Lower leg skin (tissue), 4 donors: ENCODE measurements at places on chromosomes 16 and 17.

DNA sequence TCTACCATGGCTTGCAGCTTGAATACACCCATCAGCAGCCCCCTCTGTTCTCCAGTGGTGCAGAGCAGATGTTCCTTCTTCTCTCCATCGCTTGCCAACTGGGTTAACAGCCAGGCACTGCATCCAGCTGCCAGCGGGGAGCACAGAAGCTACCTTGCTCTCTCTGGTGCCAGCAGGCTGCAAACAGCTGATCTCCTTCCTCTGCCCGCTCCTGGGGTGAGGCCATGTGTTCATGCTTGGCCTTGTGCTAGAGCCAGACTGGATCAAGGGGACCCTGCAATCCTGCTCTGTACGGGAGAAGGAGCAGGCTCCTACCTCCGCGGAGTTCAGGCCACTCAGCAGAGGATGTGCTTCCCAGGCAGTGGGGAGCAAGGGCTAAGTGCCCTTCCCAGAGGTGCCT lies 24.1 kb upstream of the ENGASE start:
- no peak for DNase-seq

GRCh38 chr16:49967012-49967559 lies 57.9 kb upstream of the CNEP1R1 start:
- DNase-seq, result no peak

DNA sequence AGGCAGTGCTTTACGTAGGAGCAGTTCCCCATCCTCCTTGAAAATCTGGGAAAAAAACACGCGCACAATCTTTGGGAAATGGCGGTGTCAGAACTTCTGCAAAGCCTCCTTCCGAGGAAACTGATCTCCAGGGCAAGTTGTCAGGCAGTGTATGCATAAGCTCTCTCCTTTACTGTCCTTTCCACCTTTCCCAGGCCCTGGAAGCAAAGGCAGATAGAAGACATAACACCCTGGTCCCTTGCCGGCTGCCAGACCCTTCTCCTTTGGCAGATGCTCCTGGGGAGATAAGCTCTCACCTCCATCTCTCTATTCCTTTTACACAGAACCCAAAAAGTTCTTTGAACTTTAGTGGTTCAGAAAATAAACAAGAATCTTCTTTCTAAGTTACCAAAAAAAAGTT lies 12.4 kb downstream of the TOB1 start:
- DNase-seq, result no peak

DNA sequence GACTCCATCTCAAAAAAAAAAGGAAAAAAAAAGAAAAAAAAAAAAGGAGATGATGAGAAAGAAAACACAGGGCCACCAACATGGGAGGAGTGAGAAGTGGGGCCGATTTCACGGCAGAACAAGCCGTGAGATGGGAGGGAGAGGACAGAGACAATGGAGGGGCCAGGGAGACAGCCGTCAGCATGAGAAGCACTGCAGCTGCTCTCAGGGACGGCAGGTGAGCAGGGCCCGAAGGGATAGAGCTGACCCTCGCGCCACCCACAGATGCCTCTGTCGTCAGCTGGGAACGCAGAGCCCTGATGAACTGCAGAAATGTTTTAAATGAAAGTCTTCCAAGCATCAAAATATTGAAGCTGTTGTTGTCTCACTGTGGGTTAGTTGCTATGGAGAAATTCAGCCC lies 20.3 kb downstream of the PITPNM3 start:
- no peak for DNase-seq

GRCh38 chr16:66560107-66560506 lies 6.1 kb upstream of the CMTM1 start:
- DNase-seq, result no peak

- DNase-seq, result no peak
Observed at GRCh38 chr16:75317101-75317522, 65.7 kb upstream of the BCAR1 start.

- DNase-seq, result no peak
Observed at GRCh38 chr16:65648101-65648500, 526.2 kb upstream of the CDH11 start.

- DNase-seq, result no peak
Observed at GRCh38 chr17:80879723-80880647, 111.7 kb upstream of the CHMP6 start.

- no peak for DNase-seq
Observed at GRCh38 chr17:27378482-27379175, 77.6 kb upstream of the KSR1 start.

- DNase-seq, result peak; percentile 36
Observed at GRCh38 chr16:23072084-23072599, 77.1 kb downstream of the USP31 start.

DNA sequence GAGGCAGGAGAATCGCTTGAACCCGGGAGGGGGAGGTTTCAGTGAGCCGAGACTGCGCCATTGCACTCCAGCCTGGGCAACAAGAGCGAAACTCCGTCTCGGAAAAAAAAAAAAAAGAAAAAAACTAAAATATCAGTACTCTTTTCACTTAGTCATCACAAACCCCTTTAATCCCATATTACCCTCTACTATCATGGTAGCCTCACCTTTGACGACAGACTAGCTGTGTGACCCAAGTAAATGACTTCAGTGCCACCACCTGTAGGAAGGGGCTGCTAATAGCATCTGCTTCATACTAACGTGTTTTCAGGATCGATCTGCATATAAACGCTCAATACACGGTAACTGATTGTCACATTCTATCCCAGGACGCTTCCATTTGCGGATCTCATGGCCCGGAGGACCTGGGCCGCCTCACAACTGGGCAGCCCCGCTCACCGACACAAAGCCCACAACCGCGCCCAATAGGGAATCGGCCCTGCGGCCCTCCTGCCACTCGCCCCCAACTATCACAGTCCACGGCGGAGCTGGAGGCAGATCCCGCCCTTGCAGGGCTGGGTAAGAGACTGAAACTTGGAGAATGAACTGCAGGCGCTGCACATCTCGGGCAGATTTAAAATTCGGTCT lies 1.1 kb upstream of the ZNF263 start:
- peak; percentile 27 for DNase-seq

GRCh38 chr17:16329519-16330271 lies 23.6 kb downstream of the CENPV start:
- DNase-seq, result no peak

GRCh38 chr16:23122144-23122543 lies 27.1 kb downstream of the USP31 start:
- DNase-seq, result no peak

DNA sequence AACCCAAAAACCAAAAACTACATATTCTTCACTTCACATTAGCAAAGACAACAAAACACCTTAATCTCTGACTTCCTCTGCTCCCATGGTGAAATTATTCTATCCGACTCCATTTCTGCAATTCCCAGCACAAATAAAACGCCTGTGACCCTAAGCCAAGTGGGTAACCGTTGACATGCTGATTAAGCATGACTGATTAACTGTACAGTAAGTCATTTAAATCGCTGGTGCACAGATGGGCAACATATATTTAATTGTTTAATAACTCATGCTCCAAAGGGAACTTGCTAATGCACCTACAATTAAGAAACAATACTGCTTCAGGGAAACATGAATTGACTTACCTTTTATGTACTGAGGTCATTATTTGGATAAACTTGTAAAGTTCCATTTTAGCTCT lies 436.7 kb downstream of the KIF2B start:
- DNase-seq, result no peak

- DNase-seq, result no peak
Observed at GRCh38 chr17:13631529-13631928, 29.8 kb upstream of the HS3ST3A1 start.

DNA sequence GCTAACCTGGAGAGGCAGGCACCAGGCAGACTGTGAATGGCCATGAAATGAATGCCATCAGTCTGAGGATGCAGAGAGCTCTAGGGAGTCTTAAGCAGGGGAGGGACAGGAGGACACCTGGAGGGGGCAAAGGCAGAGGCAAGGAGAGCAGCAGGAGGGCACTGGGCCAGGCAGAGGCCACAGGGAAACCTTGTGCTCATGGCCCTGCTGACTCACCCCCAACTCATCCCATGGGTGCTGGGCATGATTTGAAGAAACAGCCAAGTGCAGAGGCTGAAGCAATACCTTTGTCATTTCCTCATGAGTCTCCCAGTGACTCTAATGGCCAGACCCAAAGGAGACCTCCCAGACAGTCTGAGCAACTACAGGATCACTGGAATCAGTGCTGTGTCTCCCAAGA lies 141.4 kb downstream of the TMEM132E start:
- no peak for DNase-seq

GRCh38 chr16:85146532-85146797 lies 34.2 kb upstream of the CIBAR2 start:
- no peak for DNase-seq

GRCh38 chr17:39194089-39194984 lies 3.1 kb downstream of the CACNB1 start:
- no peak for DNase-seq

DNA sequence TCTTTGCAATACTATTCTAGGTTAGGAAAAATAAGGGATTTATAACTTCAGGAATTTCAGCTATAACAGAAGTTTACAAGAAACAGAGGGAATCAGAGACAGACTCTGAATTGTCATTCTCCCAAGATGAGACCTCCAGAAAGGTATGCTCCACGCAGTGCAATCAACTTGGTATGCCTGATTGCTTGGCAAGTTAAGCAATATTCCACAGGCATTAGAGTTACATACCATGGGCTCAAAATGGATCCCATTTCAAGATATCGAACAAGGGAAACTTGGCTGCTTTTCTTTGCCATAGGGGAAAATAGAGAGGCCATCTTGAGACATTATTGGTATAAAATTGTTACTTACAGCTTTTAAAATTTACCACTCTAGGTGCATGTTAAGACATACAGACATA lies 615.6 kb upstream of the SOX9 start:
- no peak for DNase-seq

DNA sequence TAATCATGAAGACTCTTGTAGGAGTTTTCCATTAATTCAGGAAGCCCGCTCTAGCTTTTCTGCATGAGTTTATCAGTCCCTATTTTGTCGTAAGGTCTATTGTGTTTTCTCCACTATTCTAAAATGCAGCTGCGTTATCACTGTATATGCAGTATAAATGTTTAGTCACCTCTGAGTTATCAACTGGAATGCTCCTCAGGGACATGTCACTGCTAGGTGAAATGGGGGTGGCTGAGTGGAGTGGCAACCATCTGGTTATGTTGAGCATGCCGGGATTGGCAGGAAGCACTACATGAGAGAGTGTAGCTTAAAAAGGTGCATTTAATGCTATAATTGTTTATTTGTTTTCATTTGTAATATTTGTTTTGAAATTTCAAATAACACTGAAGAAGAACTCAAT lies 285.2 kb upstream of the ELAC2 start:
- DNase-seq, result no peak

- DNase-seq, result no peak
Observed at GRCh38 chr17:62573480-62574117, 53.9 kb upstream of the MRC2 start.

DNA sequence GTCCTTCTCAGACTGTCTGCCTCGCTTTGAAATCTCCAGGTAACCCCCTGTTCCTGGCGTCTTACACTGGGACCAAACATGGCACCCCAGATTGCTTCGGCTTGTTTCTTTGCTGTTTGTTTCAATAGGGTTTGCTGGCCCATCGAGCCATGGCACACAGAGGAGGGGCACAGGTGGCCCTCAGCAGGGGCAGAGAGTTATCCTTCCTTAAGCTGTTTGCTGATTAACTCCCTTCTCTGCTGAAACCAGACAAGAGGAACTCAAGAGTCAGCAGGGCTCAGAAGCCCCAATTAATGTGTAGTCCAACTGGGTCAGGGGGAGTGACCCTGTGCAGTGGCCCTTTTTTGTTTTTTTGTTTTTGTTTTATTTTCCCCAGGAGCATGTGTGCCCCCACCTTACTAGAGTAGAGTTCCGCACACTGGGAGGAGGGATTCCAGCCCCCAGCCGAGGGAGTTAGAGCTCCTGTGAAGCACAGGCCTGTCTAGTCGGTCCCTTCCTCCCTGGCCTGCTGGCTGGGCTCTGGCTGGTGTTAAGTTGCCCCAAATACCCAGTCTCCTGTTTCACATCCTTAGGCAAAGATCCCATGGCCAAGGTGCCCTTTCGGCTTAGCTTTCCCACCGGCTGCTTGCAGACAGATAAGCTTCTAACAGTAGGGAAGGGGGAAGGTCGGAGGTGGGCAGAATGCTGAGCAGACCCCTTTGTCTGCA lies 39.3 kb downstream of the YPEL2 start:
- no peak for DNase-seq

DNA sequence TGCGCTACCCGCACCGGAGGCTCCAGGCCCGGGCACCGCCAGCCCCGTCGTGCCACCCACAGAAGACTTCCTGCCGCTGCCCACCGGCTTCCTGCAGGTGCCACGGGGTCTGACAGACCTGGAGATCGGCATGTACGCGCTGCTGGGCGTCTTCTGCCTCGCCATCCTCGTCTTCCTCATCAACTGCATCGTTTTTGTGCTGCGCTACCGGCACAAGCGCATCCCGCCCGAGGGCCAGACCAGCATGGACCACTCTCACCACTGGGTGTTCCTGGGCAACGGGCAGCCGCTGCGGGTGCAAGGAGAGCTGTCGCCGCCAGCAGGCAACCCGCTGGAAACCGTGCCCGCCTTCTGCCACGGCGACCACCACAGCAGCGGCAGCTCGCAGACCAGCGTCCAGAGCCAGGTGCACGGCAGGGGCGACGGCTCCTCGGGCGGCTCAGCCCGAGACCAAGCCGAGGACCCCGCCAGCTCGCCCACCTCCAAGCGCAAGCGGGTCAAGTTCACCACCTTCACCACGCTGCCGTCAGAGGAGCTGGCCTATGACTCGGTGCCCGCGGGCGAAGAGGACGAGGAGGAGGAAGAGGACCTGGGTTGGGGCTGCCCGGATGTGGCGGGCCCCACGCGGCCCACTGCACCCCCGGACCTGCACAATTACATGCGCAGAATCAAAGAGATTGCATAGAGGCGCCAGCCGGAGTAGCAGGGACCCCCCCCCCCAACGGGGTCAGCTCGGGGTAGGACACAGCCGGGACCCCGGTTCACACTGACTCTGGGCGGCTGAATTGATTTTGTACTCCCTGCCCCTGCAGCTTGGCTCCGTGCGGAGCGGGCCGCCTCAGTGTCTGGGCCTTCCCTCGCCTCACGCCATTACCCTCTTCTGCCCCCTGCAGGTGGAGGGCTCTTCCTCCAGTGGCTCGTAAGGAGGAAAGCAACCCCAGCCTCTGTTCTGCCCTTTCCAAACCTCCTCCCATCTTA lies 58.5 kb downstream of the TMEM132E start:
- peak; percentile 60 for DNase-seq

- DNase-seq, result no peak
Observed at GRCh38 chr16:3363793-3364192, 8.1 kb downstream of the OR2C1 start.

DNA sequence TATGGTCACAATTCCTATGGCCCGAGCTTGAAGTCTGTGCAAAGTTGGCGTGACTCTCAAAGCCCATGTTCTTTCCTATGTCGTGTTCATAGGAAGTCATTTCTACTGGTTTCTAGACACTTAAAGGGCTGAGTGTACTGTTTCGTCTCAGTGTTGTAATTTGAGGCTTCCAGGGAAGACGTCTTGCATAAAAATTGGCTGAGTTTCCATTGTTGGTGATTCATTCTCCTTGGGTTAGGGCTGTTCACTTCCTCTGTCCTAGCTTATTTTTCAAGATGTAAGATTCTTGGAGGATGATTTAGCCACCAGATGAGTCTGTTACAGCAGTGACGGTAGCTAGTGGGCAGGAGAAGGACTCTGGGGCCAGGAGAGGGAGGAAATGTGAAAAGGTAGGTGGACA lies 43.1 kb downstream of the PIK3R5 start:
- DNase-seq, result no peak

- DNase-seq, result no peak
Observed at GRCh38 chr17:44610331-44610730, 45.9 kb upstream of the MEIOC start.

- no peak for DNase-seq
Observed at GRCh38 chr16:78249832-78250231, 150.4 kb downstream of the WWOX start.

GRCh38 chr17:29292071-29292991 lies 1.6 kb downstream of the NUFIP2 start:
- DNase-seq, result peak; percentile 96
